Activated CD4-positive, alpha-beta memory T cell treated with anti-CD3 and anti-CD28 coated beads for 36 hours (primary cell): ENCODE measurements at places on chromosomes 6 and 20.

GRCh38 chr6:25142506-25142905 is 136.7 kb upstream of the CARMIL1 start:
- no peaks in the 10 kb centered on the region for H3K27me3 ChIP-seq
- peaks cover 28% of the 10 kb centered on the region for H3K4me1 ChIP-seq
- H3K36me3 ChIP-seq: peaks cover 4% of the 10 kb centered on the region
- DNase-seq: no peak
- no peak overlapping the region for H3K27ac ChIP-seq

DNA sequence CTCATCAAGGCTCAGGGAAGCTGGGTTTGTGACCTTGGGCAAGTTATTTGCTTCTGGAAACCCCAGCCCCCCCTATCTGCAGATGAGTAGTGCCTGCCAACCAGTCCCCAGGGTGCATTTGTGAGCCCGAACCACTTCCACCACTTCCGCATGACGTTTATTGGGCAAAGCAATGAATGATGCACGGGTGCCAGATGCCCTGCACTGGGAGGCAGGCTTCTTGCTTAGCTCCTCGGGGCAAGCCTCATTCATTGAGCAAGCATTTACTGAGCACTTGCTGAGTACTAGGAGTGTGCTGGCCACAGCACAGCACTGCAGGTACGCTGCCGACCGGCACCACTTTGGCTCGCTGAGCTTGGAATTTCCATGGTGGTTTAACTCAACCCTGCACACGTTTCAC is 60.2 kb downstream of the GNAS-AS1 start:
- no peak overlapping the region for H3K27ac ChIP-seq
- H3K4me1 ChIP-seq: no peaks in the 10 kb centered on the region
- no peak for DNase-seq

GRCh38 chr6:69942485-69942884 is 76.1 kb downstream of the COL19A1 start:
- no peaks in the 10 kb centered on the region for H3K36me3 ChIP-seq
- no peak for DNase-seq
- H3K27ac ChIP-seq: no peak overlapping the region
- H3K27me3 ChIP-seq: peaks cover 2% of the 10 kb centered on the region

- H3K4me1 ChIP-seq: no peaks in the 10 kb centered on the region
- H3K4me3 ChIP-seq: no peak overlapping the region
- peaks cover 3% of the 10 kb centered on the region for H3K27me3 ChIP-seq
- H3K36me3 ChIP-seq: no peaks in the 10 kb centered on the region
These were observed 111.6 kb upstream of the TENT5A start for GRCh38 chr6:81864124-81864523.

GRCh38 chr6:157203764-157204163 is 119.6 kb downstream of the TMEM242 start:
- H3K4me1 ChIP-seq: no peaks in the 10 kb centered on the region
- DNase-seq: no peak
- peaks cover 36% of the 10 kb centered on the region for H3K36me3 ChIP-seq
- H3K27me3 ChIP-seq: no peaks in the 10 kb centered on the region
- H3K27ac ChIP-seq: no peak overlapping the region

DNA sequence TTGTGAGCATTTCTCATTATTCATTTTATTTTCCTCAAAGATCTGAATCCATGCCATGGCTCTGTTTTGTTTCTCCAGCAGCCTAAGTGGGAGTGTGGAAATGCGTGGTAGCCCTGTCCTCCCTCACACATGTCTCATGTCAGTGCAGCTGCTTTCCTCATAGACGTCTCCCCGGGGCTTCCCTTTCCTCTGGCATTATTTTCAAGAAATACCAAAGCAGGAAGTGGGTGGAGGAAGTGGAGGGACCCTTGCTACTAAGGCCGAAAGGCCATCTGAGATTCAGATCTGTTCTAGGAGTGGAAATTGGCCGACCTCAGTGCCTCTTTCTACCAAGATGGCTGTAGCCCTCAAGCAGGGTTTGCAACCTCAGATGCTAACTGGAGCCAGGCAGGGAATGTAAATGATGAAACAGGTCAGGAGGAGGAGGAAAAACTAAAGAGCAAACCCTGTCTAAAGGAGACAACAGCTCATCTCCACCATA is 420.9 kb upstream of the PLCB4 start:
- H3K36me3 ChIP-seq: no peaks in the 10 kb centered on the region
- H3K4me1 ChIP-seq: no peaks in the 10 kb centered on the region
- no peaks in the 10 kb centered on the region for H3K27me3 ChIP-seq
- no peak for DNase-seq

DNA sequence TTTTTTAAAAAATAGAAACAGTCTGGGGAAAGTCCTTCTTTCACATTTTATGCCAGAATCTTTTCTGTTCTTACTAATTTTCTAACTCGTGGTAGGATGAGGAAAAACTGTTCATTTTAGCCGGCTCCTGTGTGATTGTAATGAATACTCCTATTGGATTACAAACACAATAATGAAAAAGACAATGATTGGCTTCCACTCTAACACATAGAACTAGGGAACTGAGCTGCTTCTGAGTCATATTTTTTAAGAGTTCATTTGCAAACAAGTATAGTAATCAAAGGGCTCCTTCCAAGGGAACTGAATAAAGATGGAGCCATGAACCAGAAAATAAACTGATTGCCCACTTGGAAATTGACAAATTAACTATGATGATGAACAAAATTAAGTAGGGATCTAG is 265.3 kb upstream of the TCF21 start:
- H3K4me1 ChIP-seq: no peaks in the 10 kb centered on the region
- DNase-seq: no peak
- no peak overlapping the region for H3K27ac ChIP-seq
- H3K27me3 ChIP-seq: no peaks in the 10 kb centered on the region
- no peaks in the 10 kb centered on the region for H3K36me3 ChIP-seq

GRCh38 chr6:41687501-41688175 is 47.8 kb downstream of the TFEB start:
- no peak overlapping the region for H3K4me3 ChIP-seq
- no peaks in the 10 kb centered on the region for H3K27me3 ChIP-seq
- peaks cover 8% of the 10 kb centered on the region for H3K4me1 ChIP-seq
- H3K27ac ChIP-seq: no peak overlapping the region

- H3K4me1 ChIP-seq: no peaks in the 10 kb centered on the region
- H3K36me3 ChIP-seq: no peaks in the 10 kb centered on the region
- H3K4me3 ChIP-seq: no peak overlapping the region
These were observed 462.6 kb downstream of the TBC1D32 start for GRCh38 chr6:120871416-120872261.

- H3K36me3 ChIP-seq: peaks cover 31% of the 10 kb centered on the region
- H3K4me3 ChIP-seq: no peak overlapping the region
- H3K27ac ChIP-seq: no peak overlapping the region
- H3K4me1 ChIP-seq: peaks cover 5% of the 10 kb centered on the region
These were observed 9.9 kb downstream of the CNPY3 start for GRCh38 chr6:42938987-42939809.

- peak; percentile 25 for DNase-seq
- no peak overlapping the region for H3K4me3 ChIP-seq
- no peaks in the 10 kb centered on the region for H3K4me1 ChIP-seq
- H3K36me3 ChIP-seq: no peaks in the 10 kb centered on the region
These were observed 165.2 kb upstream of the CST7 start for GRCh38 chr20:24783631-24784492.

- H3K4me3 ChIP-seq: no peak overlapping the region
- H3K36me3 ChIP-seq: no peaks in the 10 kb centered on the region
- H3K4me1 ChIP-seq: no peaks in the 10 kb centered on the region
- H3K27ac ChIP-seq: no peak overlapping the region
These were observed 70.0 kb downstream of the FOXC1 start for GRCh38 chr6:1679688-1680068.

DNA sequence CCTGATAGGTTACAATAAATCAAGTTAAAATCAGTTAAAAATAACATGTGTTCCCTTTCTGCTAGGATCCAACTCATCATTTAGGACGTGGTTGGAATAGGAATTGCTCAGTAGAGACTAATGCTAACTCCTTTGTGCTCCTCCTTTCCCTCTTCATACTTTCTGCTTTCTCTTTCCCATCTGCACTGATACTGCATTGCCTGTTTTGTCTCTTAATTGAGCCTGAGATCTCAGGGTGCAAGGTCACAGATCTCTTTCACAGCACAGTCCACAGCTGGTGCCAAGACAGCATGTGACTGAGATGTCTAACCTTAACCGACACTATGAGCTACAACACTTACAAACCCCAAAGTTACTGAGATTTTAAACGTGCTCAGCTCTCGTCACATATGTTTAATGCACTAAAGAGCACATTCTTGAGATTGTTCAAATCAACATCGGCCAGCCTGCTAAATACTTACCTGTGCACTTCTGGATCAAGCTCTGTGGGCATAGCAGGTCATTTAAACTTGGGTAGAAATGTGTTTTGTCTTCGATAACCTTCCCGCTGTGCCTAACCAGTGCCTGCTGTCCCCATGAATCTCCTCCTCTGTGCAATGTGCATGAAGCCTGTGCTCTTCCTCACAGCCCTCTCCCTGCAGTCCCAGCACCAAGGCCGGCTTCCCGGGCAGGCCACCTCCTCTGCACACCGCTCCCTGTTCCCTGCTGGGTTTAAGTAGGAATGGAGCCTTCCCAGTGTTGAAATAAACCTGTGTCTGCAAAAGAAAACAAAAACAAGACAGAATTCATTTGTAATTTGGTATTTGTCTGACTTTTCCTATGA is 39.6 kb upstream of the AFDN start:
- no peak overlapping the region for H3K27ac ChIP-seq
- no peaks in the 10 kb centered on the region for H3K36me3 ChIP-seq
- DNase-seq: no peak
- peaks cover 7% of the 10 kb centered on the region for H3K27me3 ChIP-seq
- no peaks in the 10 kb centered on the region for H3K4me1 ChIP-seq
- H3K4me3 ChIP-seq: no peak overlapping the region

DNA sequence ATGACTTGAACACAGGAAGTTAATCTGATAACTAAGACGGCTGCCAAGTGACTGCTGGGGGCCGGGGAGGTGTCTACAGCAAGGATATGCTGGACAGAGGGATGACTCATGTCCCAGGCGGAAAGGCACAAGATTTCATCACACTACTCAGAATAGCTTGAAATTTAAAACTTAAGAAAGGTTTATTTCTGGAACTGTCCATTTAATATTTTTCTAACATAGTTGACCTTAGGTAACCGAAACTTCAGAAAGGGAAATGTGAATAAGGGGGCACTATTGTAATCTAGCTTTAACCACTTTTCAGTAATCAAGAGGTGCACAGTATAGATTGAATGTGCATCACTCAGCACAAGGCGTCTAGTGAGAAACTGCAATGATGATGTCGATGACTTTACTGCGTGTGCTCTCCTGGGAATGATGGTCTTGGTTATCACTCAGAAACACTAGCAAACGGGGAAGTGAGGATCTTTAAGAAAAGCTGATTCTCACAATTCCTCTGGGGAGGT is 171.5 kb downstream of the QKI start:
- DNase-seq: no peak
- no peak overlapping the region for H3K27ac ChIP-seq
- peaks cover 9% of the 10 kb centered on the region for H3K27me3 ChIP-seq
- H3K36me3 ChIP-seq: peaks cover under 1% of the 10 kb centered on the region
- H3K4me3 ChIP-seq: no peak overlapping the region
- H3K4me1 ChIP-seq: no peaks in the 10 kb centered on the region

DNA sequence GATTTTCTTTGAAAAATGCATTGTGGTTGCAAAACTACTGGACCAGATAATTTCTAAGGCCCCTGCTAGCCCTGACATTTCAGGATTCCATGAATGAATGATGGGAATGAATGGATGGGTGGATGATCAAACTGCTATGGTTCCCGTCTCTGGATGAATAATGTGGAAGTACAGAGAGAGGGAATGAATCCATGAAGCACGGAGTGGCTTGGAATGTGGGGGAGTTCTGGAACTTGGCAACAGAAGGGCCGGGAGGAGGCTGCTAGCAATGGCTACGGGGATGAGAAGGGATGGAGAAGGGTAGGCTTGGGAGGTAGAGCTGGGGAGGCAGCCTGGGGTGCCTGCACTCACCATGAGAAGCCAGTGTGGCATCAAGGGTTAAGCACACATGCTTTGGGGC is 84.8 kb downstream of the NCR2 start:
- no peaks in the 10 kb centered on the region for H3K36me3 ChIP-seq
- peaks cover 6% of the 10 kb centered on the region for H3K4me1 ChIP-seq
- peaks cover 43% of the 10 kb centered on the region for H3K27me3 ChIP-seq
- no peak overlapping the region for H3K27ac ChIP-seq

- H3K4me1 ChIP-seq: no peaks in the 10 kb centered on the region
- no peak overlapping the region for H3K27ac ChIP-seq
- DNase-seq: no peak
- H3K36me3 ChIP-seq: peaks cover 10% of the 10 kb centered on the region
These were observed 43.0 kb downstream of the KIF16B start for GRCh38 chr20:16530201-16530681.

DNA sequence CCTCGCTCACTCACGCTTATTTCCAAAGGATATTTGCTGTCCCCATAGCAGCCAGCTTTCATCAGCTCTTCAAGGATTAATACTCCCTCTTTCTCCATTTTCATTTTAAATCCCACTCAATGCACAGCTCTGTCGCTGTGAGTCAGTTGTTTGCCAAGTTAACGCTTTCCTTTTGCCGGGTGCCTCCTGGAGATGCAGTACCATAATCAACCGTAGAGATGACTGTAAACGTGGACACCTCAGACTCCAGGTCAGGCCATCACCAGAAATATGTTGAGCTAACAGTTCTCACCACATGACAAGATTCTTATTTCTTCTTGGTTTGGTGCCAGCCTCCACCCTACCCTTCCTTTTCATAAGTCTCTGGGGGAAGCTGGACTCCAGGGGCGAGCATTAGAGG is 66.6 kb upstream of the TAB2 start:
- no peak overlapping the region for H3K27ac ChIP-seq
- H3K4me1 ChIP-seq: peaks cover 24% of the 10 kb centered on the region
- DNase-seq: no peak
- no peaks in the 10 kb centered on the region for H3K36me3 ChIP-seq
- no peak overlapping the region for H3K4me3 ChIP-seq
- no peaks in the 10 kb centered on the region for H3K27me3 ChIP-seq

DNA sequence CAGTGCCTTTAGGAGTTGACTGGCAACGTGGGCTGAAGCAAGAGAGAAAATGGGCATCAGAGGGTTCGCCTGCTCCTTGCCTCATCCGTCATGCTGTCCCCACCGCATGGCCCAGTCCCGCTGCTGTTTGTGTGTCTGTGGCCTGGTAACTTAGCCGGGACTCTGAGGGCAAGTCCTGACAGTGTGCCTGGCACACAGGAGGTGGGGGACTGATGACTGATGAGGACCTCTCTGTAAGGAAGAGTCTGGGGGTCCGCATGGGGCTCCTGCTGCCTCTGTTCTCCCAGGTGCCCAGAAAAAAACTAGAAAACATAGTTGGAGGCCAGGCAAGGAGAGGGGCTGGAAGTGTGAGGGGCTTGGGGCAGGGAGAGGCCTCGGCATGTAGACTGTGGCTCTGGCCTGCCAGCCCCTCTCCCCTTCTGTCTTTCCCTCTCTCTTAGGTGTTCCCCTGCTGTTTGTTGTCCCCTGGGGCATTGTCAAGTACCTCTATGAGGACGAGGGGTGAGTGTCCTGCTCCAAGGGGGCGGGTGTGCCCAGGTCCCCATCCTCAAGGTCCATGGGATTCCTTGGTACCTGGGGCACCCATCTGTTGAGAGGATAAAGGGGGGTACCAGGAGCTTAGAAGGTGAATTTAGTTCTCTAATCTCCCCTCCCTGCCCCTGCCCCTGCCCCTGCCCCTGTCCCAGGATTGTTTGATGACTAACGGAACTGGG is 29.5 kb downstream of the GLP1R start:
- no peak for DNase-seq
- H3K4me1 ChIP-seq: peaks cover 2% of the 10 kb centered on the region
- H3K27me3 ChIP-seq: no peaks in the 10 kb centered on the region
- H3K4me3 ChIP-seq: no peak overlapping the region
- no peaks in the 10 kb centered on the region for H3K36me3 ChIP-seq

GRCh38 chr6:134686071-134686470 is 263.8 kb downstream of the ALDH8A1 start:
- H3K4me3 ChIP-seq: no peak overlapping the region
- H3K36me3 ChIP-seq: no peaks in the 10 kb centered on the region
- no peak overlapping the region for H3K27ac ChIP-seq
- H3K27me3 ChIP-seq: peaks cover 7% of the 10 kb centered on the region
- H3K4me1 ChIP-seq: no peaks in the 10 kb centered on the region

GRCh38 chr20:52682237-52682636 is 289.9 kb upstream of the TSHZ2 start:
- no peak overlapping the region for H3K27ac ChIP-seq
- no peaks in the 10 kb centered on the region for H3K36me3 ChIP-seq
- no peak for DNase-seq
